Stimulated activated CD8-positive, alpha-beta memory T cell treated with anti-CD3 and anti-CD28 coated beads, Interleukin-4, amount 100 ng/mL, for 1 hour (primary cell): ENCODE measurements at places on chromosomes 3 and 15.

GRCh38 chr3:31421314-31422048 is 111.2 kb upstream of the STT3B start:
- no peak for DNase-seq

DNA sequence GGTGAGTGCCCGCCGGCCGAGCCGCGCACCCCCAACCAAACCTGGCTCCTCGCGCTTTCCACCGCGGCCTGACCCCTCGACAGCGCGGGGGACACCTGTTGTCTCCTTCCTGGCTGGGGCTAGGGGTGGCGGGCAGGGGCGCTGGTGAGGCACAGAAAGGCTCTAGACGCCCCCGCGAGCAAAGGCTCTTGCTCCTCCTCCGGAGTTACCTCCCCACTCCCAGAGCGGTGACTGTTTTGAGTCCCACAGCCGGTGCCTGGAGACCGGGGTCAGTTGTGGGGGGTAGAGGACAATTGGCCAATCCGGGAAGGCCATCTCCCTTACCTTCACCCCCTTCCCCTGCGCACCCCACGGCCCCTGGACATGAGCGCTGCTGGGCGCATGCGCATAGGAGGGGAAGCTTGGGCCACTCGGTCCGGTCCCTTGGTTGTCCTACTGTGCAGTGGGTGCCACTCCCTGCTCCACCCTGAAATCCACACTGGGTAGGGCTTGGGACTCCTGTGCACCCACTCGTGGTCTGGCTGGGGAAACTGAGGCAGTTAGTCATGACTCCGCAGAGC is 554 bp downstream of the CHST13 start:
- no peak for DNase-seq

DNA sequence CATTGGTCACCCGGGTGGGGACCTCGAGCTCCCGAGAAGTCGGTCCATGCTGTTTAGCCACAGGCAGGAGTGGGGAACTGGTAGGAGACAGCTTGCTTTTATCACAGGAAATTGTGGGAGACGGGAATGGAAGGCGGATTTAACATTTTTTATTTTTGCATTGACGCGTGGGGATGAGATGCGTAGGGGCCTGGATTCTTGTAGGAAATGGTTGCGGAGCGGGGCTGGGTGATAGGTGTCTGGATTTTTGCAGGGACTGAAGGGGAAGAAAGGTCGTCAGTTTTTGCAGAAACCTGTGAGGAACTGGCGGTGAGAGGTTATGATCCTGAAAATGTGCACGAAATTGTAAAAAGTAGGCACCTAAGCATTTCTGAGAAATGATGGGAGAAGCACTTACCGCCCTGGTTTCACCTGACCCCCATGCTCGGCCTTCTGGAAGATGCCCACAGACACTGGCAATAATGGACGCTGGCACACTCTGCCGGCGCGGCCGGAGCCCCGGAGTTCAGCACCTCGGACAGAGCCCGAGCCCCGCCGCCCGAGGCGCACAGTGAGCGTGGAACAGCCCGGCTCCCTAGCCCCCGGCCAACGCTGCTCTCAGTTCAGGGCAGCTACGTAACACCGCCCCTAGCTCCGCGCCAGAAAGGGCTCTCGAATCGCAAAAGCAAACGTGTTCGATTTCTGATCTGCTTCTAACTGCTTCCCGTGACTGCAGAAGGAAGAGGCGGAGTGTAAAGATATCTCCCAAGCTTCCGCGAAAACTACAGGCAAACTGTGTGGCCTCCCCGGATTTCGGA is 928 bp downstream of the ANKRD34C start:
- no peak for DNase-seq

DNA sequence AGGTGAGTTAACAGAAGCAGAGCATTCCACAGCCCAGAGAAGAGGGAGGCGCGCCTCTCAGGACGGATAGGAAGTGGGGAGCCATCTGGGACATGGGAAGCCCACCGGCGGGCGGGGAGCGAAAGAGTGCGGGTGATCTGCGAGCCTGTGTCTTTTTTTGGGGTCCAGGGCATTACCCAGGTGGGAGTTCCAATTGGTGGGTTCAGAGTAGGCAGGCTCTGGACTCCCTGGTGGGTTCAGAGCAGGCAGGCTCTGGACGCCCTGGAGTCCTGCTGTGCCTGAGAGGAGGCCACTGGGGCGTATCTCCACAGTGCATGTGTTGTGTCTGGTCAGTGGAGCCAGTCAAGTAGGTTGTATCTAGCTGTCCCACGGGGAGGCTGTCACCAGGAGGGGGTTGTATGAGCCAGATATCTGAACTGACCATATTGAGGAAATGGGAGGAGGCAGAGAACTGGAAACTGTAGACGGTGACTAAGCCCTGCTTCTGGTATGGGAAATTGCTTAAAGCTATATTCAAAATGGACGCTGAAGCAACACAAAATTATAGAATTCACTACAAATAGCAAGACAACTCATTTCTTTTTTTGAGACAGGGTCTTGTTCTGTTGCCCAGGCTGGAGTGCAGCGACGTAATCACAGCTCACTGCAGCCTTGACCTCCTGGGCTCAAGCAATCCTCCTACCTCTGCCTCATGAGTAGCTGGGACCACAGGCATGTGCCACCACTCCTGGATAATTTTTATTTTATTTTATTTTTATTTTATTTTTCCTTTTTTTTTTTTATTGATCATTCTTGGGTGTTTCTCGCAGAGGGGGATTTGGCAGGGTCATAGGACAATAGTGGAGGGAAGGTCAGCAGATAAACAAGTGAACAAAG is 34.5 kb upstream of the CHST2 start:
- no peak for DNase-seq

- DNase-seq: no peak
Observed at GRCh38 chr3:119636249-119636648, 24.1 kb downstream of the POPDC2 start.
